ENCODE measurements at places on chromosomes 6 and 20.

DNA sequence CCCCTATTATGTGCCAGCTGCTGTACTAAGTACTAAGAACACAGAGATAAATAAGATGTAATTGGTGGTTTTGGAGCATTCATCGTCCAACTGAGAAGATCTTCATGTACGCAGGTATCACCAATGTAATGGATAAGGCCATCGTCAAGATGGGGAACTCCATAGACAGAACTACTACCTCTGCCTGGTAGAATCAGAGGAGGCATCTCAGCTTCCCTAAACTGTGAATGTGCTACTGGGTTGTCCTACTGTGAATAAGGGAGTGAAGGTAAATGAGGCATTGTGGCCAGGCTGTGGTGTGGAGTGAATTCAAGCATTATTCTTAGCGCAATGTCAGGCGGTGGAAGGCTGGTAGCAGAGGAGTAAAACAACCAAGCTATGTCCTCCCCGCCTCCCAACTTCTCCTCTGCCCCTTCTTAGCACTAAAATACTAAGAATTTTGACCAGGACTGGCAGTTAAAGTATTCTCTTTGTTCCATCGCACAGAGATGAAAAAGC lies 68.2 kb downstream of the TBC1D7 start:
- no peak for DNase-seq

- DNase-seq: no peak
Observed at GRCh38 chr20:18288749-18289267, 481 bp downstream of the ZNF133 start.

DNA sequence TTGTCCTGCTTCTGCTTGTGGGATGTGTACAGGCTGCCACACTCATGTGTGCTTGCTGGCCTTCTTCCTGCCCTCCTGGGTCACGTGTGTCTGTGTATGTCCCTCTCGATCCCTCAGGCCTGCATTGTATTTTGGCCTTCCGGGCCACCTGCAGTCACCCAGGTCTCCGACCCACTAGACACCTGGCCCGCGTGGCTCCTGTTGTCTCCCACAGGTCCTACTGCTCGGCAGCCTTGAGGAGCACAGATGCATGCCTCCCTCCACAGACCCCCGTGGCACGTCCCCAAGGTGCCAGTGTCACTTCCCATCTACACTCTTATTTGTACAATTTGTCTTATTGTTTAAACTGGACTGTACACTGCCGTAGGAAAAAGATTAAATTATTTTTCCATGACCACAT lies 43.1 kb downstream of the FOXC1 start:
- no peak for DNase-seq

DNA sequence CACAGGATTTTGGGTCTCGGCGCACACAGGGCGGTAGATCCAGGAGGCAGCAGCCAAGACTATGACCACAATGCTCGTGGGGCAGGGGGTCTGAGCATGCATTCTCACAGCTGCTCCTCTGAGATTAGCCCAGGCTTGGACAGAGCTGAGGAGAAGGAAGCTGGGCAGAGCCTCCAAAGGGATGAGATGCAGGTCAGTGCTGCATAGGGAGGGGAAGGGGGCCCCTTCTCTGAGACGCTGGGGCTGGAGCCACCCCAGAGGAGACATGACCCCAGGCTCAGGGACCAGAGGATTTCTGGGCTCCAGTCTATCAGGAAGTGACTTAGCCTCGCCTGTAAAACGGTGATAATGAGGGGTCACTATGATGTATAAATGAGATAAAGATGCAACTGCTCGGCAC lies 93.9 kb downstream of the BFSP1 start:
- no peak for DNase-seq

- DNase-seq: no peak
Observed at GRCh38 chr6:39495640-39496039, 173.1 kb upstream of the KCNK16 start.

GRCh38 chr20:9280666-9281065 lies 211.8 kb downstream of the PLCB4 start:
- no peak for DNase-seq

- DNase-seq: peak; percentile 14
Observed at GRCh38 chr6:3026791-3027626, 27.3 kb downstream of the NQO2 start.

- no peak for DNase-seq
Observed at GRCh38 chr6:34656378-34657036, 40.1 kb downstream of the ILRUN start.

DNA sequence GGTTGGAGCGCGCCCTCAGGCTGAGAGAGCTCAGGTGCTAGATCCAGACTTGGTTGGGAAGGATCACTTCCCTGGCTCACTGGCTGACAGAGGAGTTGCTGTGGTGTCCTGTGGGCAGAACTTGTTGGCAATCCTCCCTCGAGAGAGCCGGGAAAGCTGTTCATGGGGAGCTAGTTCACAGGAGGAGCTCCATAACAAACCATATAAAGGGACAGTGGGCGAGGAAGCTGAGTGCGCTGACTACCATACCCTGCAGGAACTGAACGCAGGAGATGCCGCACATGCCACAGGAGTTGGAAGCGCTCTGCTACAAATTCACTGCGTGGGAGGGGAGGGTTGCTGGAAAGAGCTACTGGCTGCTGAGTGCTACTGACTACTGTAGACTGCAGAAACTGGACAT lies 243.2 kb downstream of the OGFRL1 start:
- no peak for DNase-seq

- DNase-seq: no peak
Observed at GRCh38 chr6:157207521-157208076, 115.7 kb downstream of the TMEM242 start.

- no peak for DNase-seq
Observed at GRCh38 chr20:23584434-23585199, 16.3 kb upstream of the CST9L start.

- no peak for DNase-seq
Observed at GRCh38 chr6:155085582-155086257, 90.6 kb downstream of the TIAM2 start.

DNA sequence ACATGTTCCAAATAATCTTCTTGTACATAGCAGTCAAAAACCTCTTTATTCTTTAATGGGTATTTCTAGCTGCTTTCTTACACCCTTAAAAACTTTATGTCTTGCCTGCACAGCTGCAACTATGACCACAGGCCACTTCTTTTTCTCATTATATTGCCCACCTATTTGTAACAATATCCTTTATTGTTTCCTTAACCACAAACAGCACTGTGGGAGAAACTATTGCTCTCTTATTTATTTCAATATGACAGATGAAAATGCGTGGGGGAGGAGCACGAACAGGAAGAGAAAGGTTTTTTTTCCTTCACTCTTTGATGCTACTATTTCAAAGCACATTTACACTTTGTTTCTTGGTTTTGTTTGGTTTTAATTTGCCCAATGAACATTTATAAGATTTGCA lies 253.5 kb downstream of the GJA1 start:
- DNase-seq: no peak

- DNase-seq: peak; percentile 54
Observed at GRCh38 chr6:130697995-130698535, 129.1 kb upstream of the SMLR1 start.

DNA sequence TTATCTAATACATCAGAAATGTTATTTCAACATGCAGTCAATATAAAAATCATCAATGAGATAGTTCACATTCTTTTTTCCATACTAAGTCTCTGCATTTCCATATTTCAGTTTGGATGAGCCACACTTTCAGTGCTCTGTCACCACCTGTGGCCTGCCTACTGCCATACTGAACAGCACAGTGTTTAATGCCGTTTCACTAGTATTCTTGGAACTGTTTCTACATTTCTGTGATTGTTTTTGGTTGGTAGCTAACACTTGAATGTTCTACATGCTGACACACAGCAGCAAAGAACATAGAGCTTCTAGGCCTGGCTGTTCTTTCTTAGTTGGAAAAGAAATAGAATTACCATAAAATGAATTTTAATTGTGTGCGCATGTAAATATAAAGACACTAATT lies 61.4 kb upstream of the KIF25 start:
- no peak for DNase-seq

DNA sequence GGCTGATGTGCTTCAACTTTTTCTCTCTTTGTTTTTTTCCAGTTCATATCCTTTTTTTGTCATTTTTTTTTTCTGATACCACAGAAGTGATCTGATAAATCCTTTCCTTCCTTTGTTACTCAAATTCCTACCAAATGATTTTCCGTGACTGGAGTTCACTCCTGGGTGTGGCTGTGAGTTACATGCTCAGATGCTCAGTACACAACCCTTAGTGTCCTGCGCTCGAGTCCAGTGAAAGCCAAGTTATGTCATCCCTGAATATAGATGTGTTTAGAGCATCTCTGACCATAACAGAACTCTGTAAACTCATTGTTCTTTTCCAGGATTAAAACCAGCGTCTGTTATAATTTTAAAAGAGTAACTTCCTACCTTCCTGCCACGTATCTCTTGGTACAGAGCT lies 147.2 kb upstream of the AKAP12 start:
- no peak for DNase-seq

- no peak for DNase-seq
Observed at GRCh38 chr6:89311853-89312531, 3.1 kb downstream of the GABRR2 start.

GRCh38 chr20:13656721-13657368 lies 18.1 kb upstream of the TASP1 start:
- DNase-seq: no peak

DNA sequence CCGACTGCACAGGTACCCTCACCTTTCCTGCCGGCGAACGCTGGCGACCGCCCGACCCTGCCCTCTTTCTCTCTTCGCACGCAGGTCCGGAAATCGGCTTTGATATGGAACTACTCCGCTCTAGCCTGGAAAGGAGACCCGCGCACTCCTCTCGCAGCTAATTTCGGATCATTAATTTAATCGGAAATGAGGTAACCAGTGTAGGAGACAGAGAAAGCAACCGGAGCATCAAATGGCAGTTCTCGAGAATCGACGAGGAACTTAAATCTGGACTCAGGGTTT lies 949 bp upstream of the ATXN1 start:
- no peak for DNase-seq

GRCh38 chr6:20156824-20157223 lies 55.4 kb downstream of the MBOAT1 start:
- no peak for DNase-seq

- no peak for DNase-seq
Observed at GRCh38 chr20:34389206-34389953, 26.3 kb downstream of the ITCH start.

GRCh38 chr6:33297406-33297955 lies 1.3 kb downstream of the RGL2 start:
- no peak for DNase-seq

GRCh38 chr20:675453-676314 lies at the start of gene SCRT2:
Gene SCRT2, minus strand, starts transcription at chr20:675802. Its CDS starts 201 bp downstream, at chr20:675601.
- DNase-seq: peak; percentile 63

GRCh38 chr6:74357321-74357720 lies 661.3 kb downstream of the CD109 start:
- DNase-seq: no peak

GRCh38 chr6:159969921-159970320 lies 1.0 kb downstream of the IGF2R start:
- DNase-seq: no peak

DNA sequence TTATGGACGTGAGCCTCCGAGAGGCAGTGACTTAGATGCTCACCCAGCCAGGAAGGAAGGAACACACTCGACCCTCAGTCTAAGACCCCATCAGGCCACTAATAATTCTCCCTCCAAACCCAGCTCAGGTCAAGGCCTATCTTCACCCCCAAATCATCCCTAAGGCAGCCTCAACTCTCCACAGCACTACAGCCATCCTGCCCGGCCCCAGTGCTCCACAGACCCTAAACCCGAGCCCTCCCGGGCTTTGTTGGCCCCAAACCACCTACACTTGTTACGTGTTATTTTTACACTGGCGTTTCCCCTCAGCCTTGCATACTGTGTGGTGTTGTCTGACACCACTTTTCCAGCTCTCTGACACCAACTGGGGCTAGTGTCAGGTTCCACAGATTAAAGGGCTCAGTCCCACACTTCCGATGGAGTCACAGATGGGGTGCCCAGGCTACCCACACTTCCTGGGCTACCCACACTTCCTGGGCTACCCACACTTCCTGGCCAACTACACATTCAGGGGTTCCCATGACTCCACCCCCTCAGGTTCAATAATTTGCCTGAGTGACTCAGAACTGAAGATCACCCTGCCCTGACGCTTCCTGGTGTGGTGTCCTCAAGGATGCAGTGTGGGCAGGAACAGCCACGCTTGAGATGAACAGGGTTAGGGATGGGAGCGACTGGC lies 25.3 kb downstream of the RBCK1 start:
- DNase-seq: peak; percentile 88

GRCh38 chr6:42778122-42778521 lies 3.7 kb upstream of the BICRAL start:
- no peak for DNase-seq

- DNase-seq: peak; percentile 3
Observed at GRCh38 chr6:11824986-11825385, 46.4 kb upstream of the ADTRP start.

GRCh38 chr6:103675807-103676406 lies 1183.8 kb downstream of the HACE1 start:
- no peak for DNase-seq

DNA sequence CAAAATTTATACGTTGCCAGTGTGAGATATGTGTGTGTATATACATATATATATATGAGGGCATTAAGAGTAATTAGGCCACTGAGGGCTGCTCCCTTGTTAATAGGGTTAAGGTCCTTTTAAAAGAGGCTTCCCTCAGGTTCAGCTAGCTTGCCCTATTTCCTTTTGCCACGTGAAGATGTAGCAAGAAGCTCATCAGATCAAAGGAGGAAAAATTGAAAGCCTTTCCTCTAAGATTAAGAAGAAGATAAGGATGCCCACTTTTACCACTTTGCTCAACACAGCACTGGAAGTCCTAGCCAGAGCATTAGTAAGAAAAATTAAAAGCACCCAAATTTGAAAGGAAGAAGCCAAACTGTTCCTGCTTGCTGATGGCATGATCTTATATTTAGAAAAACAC lies 33.2 kb upstream of the ISM1 start:
- DNase-seq: no peak
